ENCODE measurements at places on chromosomes 12 and 14.
A peak's percentile ranks its signal among the peaks of the same experiment; 100 is the strongest.

- no peak overlapping the region for H3K4me3 ChIP-seq
- H3K4me1 ChIP-seq: peaks cover 4% of the 10 kb centered on the region
- no peaks in the 10 kb centered on the region for H3K36me3 ChIP-seq
Measured at GRCh38 chr12:108424026-108424425, 84.9 kb upstream of the CMKLR1 start.

DNA sequence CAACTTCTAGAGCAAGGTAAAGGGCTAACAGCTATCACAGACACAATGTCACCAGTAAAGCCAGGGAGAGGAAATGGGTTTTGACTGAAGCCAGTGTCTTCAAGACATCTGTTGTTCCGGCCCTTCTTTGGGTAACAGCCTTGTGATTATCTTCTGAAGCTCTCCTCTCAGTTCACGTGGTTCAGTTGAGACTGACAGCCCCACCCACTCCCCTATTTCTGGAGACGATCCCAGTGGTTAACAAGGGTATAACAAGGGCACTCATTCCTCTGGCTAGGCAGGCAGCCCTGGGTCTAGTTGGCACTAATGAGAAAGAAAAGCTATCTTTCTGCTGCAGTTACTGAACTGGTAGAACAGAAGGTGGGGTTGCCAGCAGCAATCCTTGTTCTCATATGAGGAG lies 6.9 kb downstream of the GNPTAB start:
- peak; percentile 48 for DNase-seq
- peak overlapping the region; percentile 56 for H3K27ac ChIP-seq
- H3K27me3 ChIP-seq: no peaks in the 10 kb centered on the region
- peaks cover 29% of the 10 kb centered on the region for H3K36me3 ChIP-seq
- H3K4me1 ChIP-seq: peaks cover 44% of the 10 kb centered on the region

DNA sequence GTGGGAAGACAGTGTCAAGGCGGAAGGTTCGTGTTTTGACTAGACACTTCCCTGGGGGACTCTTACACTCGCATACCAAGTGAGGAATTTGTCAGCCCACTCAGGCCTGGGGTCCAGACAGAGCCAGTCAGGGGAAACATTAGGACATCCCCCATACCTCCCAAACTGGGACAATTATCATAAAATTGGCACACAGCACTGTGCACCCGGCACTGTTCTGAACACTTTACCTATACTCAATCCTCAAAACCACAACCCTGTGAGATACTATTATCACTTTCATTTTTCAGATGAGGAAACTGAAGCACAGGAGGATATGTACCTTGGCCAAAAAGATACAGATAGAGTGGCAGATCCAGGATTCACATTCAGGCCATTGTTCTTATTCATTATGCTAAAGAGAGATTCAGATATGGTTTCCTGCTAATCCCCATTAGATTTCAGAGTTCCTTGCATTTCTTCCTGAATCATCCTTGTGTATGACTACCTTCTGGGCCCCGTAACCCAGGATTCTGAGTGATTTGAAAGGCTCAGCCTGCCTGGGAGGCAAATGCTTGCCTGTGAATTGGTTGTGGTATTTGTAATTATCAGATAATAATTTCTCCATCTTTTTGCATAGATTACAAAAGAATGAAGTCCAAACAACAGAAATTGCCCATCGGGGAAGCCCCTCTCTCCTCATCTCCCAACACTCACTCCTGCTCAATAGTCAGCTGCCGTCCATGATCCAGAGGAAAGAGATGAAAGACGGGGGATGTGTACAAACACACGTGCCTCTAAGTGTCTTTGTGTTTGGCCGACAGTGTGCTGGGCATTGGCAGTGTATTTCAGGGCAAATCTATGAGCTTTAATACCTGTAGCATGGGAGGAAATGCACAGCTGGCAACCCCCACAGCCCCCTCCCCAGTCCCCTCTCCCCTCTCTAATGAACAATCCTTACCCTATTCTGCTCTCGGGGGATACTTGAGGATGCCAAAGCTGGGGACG lies 4.6 kb downstream of the TAC3 start:
- H3K4me1 ChIP-seq: peaks cover 33% of the 10 kb centered on the region
- peak; percentile 11 for DNase-seq
- H3K36me3 ChIP-seq: no peaks in the 10 kb centered on the region
- no peak overlapping the region for H3K4me3 ChIP-seq
- H3K27me3 ChIP-seq: peaks cover 29% of the 10 kb centered on the region

- H3K4me3 ChIP-seq: no peak overlapping the region
- no peaks in the 10 kb centered on the region for H3K27me3 ChIP-seq
- H3K27ac ChIP-seq: no peak overlapping the region
- H3K36me3 ChIP-seq: no peaks in the 10 kb centered on the region
- peaks cover 5% of the 10 kb centered on the region for H3K4me1 ChIP-seq
Measured at GRCh38 chr12:24044941-24045703, 95.7 kb upstream of the SOX5 start.

- DNase-seq: no peak
- no peak overlapping the region for H3K4me3 ChIP-seq
- peaks cover 15% of the 10 kb centered on the region for H3K4me1 ChIP-seq
- no peaks in the 10 kb centered on the region for H3K27me3 ChIP-seq
- no peaks in the 10 kb centered on the region for H3K36me3 ChIP-seq
Measured at GRCh38 chr12:69906411-69907216, 81.6 kb downstream of the MYRFL start.

GRCh38 chr14:80679273-80679672 lies 262.3 kb downstream of the CEP128 start:
- peaks cover 18% of the 10 kb centered on the region for H3K36me3 ChIP-seq
- H3K27me3 ChIP-seq: no peaks in the 10 kb centered on the region
- no peak overlapping the region for H3K27ac ChIP-seq
- DNase-seq: no peak
- no peaks in the 10 kb centered on the region for H3K4me1 ChIP-seq
- no peak overlapping the region for H3K4me3 ChIP-seq

- H3K4me1 ChIP-seq: peaks cover 13% of the 10 kb centered on the region
- DNase-seq: no peak
- peak overlapping the region; percentile 91 for H3K27ac ChIP-seq
- peaks cover 72% of the 10 kb centered on the region for H3K36me3 ChIP-seq
- H3K27me3 ChIP-seq: no peaks in the 10 kb centered on the region
Measured at GRCh38 chr14:102948698-102949061, 26.2 kb downstream of the AMN start.

DNA sequence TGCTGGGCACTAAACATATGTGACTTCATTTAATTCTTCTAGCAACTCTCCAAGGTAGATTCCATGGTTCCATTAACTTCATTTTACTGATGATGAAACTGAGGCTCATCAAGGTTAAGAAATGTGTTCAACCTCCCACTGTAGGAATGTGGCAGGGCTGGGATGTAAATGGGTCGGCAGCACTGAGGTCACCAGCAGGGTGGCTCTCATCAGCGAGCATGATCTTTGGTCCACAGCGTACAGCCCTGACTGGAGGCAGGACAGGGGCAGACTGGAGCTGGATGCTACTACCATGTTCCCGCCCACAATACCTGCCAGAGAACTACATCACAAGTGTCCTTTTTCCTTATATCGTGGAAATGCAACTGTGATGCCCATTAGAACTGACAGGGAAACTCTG lies 4.6 kb downstream of the APPL2 start:
- no peak overlapping the region for H3K27ac ChIP-seq
- no peak for DNase-seq
- peaks cover 57% of the 10 kb centered on the region for H3K4me1 ChIP-seq
- no peak overlapping the region for H3K4me3 ChIP-seq
- H3K27me3 ChIP-seq: no peaks in the 10 kb centered on the region
- H3K36me3 ChIP-seq: peaks cover 14% of the 10 kb centered on the region

GRCh38 chr14:72678356-72678755 lies 215.5 kb downstream of the DPF3 start:
- peaks cover 15% of the 10 kb centered on the region for H3K36me3 ChIP-seq
- H3K27me3 ChIP-seq: no peaks in the 10 kb centered on the region
- no peak for DNase-seq
- H3K4me3 ChIP-seq: no peak overlapping the region
- H3K27ac ChIP-seq: no peak overlapping the region
- H3K4me1 ChIP-seq: peaks cover 23% of the 10 kb centered on the region

DNA sequence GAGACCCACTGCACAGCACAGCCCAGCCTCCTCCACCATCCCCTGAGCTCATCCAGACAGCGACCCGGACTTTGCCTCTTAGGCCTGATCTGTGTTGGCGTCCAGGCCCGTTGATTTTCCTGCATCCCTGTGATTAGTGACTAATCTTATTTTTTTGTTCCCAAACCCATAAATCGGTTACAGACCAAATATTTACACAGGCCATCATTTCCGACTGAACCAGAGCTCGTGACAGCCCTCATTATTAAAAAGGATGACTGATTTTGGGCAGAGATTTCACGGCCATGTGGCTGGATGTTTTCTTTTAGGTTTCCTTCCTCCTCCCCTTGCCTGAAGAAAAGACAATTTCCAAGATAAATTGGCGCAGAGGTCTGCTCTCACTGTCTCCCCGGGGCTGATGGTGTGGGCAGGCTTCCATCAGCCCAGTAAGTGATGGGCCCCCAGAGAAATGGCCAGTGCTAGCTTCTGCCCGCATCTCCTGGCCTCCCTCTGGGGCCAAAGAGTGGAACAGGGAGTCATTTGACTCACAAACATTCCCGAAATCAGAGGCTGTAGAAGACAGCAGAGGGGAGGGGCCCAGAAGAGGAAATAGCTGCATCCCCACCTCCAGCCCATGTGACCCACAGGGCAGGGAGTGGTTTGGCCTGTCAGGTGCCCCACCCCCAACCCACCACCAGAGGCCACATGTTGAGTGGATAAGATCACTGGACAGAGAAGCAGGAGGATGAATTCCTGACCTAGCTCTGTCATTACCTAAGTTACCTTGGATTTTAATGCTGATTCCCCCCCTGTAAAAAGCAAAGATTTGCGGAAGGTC lies 283.5 kb downstream of the KSR2 start:
- no peak for DNase-seq
- H3K4me1 ChIP-seq: peaks cover 2% of the 10 kb centered on the region
- H3K27me3 ChIP-seq: peaks cover 8% of the 10 kb centered on the region

DNA sequence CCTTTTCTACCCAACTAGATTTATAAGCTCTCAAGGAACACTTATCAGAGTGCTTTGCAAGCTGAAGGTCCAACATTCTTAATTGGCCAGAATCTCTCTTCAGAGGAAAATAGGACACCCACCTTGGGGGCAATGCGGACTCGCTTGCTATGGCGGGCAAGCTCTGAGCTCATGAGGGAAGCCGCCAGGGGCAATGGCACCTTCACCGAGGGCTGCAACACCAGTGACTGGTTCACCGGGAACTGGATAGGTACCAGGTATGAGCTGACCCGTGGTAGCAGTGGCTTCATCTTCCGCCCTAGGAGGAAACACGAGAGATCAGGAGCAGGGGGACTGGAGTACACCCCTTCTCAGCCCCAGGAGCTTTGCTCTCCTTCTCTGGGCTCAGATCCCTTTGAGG lies 7.4 kb upstream of the TEX52 start:
- peaks cover 13% of the 10 kb centered on the region for H3K36me3 ChIP-seq
- H3K4me1 ChIP-seq: no peaks in the 10 kb centered on the region
- no peak overlapping the region for H3K27ac ChIP-seq
- no peak for DNase-seq

DNA sequence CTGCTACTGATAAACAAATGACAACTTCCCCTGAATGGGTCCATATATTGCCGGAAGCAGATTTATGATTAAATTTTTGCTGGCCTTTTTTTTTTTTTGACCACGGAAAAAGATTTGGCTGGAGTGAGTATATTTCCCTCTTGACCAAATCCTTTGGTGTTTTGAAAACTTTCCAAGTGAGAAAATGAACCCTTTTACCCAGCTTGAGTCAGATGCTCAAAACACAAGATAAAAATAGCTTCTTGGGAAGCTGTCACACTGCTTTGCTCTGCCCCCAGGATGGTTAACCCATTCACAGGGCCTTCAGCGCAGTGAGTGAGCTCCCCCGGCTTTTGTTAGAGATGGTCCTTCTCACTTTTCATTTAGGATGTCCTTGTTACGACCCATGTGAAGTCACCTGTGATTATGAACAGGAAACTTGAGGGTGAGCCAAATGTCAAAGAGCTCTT lies 224.3 kb downstream of the PELI2 start:
- H3K4me3 ChIP-seq: no peak overlapping the region
- H3K27ac ChIP-seq: no peak overlapping the region
- no peaks in the 10 kb centered on the region for H3K27me3 ChIP-seq
- no peak for DNase-seq
- peaks cover 20% of the 10 kb centered on the region for H3K4me1 ChIP-seq
- no peaks in the 10 kb centered on the region for H3K36me3 ChIP-seq

All from stimulated activated naive B cell treated with anti-CD40 and anti-IgM and Interleukin-4, amounts not matched to agents 10 μg/mL and 1 μg/mL and 100 μg/mL, for 72 hours (primary cell).